ENCODE measurements at places on chromosomes 2 and 18. TPM values are rescaled to one million over a fixed set of nuclear protein-coding genes. Genes with fewer than 3 reads are reported as not detected.

DNA sequence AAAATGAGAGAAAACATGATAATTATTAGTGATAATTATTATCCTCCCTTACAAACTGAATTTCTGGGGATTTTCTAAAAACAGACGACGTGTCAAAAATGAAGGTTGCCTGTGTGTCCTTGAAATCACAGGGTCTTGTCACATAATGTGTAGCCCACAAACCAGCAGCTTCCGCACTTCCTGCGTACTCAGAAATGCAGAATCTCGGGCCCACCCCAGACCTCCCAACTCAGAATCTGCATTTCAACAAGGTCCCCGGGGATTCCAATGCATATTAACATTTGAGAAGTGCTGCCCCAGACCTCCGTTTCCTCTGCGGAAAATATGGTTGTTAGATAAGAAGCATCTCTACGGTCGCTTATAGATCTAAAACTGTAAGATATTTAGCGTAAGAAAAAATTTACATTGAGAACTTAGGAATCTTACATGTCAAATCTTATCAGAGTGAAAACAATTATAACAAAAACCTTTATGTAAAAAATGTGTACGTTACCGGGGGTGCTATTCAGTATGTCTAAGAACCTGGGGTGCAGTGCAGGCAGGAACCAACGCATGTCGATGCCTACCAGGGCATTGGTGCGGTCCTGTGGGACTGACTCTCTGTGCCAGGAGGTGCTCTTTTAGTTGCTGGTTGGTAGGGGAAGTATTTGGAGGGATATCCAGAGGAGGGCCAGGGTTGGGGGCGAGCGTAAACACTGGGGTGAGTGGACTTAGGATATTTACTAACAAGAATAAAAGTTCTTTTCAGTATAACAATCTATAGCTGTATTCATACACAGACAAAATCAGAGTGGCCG lies 15.2 kb downstream of the CDKL4 start:
- peak; percentile 55 for DNase-seq

GRCh38 chr18:45539491-45539891 lies 75.8 kb upstream of the SLC14A2 start:
- DNase-seq: no peak

- DNase-seq: no peak
Observed at GRCh38 chr2:25125976-25126375, 42.4 kb downstream of the POMC start.

- DNase-seq: no peak
Observed at GRCh38 chr2:20136149-20136548, 84.7 kb upstream of the LAPTM4A start.

- no peak for DNase-seq
Observed at GRCh38 chr2:176075481-176075880, 8.3 kb downstream of the EVX2 start.

The IL1B gene
- 0.81 TPM for total RNA-seq

The E2F6 gene
- 4.9 TPM for total RNA-seq
